T47D (cell line): ENCODE measurements at places on chromosomes 5 and 9.
A peak's percentile ranks its signal among the peaks of the same experiment; 100 is the strongest.

GRCh38 chr9:15469406-15469805 is 41.4 kb downstream of the PSIP1 start:
- DNase-seq = no peak

- no peak for DNase-seq
Measured at GRCh38 chr9:101275769-101276250, 109.0 kb downstream of the BAAT start.

DNA sequence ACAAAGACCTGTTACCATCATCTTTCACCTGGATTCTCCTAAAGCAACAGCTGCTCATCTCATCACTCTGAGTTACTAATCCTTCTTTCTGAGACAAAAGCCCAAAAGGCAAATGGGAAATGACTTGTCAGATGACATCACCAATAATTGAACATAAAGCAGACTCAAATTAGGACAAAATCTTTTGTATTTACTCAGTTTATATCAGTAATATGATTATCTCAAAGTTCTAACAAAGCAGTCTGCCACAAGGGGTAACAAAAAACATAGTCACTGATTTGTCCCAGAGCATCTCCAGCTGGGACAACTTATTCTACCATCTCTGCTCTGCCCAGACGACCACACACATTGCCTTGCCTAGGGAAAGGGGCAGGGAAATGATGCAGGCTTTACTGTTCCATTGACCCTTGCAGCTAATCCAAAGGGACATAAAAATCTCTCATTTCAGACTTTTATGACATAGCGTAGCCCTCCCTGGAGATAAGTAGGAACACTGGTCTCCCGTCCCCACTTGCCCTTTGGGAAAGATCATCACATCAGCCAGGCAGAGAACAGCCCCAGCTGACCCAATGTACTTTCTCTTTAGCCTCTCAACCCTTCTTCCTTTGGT is 249.5 kb upstream of the PTGER4 start:
- DNase-seq = no peak

DNA sequence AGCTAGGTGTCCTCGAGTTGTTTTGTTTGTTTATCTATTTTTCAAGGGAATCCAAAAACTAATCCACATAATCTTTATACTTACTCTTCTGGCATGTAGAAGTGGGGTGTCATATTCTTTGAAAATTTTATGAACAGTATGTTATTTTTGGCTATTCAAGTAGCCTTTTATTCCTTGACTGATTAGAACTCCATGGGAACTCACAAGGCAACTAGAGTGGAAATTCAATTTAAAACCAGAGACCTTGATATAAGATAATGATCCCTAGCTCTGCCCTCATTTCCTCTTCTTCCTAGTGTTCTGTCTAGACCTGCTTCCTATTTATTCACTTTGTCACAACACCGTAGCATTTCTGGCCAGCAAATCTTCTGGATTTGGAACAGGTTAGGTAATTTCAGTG is 1123.7 kb upstream of the C9orf72 start:
- DNase-seq = no peak

- no peak for DNase-seq
Measured at GRCh38 chr5:963673-964531, 44.7 kb upstream of the NKD2 start.

DNA sequence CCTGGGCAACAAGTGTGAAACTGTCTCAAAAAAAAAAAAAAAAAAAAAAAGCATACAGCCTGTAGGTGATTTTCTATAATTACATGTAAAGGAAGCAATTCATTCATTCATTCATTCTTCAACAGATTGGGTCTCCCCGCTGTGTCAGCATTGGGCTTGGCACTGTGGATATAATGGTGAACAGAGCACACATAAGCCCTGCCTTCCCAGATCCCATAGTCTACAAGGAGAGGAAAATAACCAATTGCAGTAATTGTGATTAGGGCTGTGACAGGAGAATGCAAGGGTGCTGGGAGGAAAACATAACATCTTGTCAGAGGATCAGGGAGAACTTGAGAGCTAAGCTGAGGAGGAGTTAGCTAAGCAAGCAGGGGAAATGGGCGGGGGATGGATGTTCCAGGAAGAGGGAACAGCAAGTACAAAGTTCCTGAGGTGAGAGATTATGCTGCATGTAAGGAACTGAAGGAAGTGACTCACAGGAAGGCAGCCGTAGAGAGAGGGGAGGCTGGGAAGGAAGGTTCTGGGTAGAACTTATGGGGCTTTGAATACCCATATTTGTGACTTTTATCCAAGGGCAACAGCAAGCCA is 24.0 kb upstream of the KLF9 start:
- peak; percentile 5 for DNase-seq
